EL (cell line): ENCODE measurements at places on chromosomes 13 and 19.

GRCh38 chr13:111326621-111326965, 6.2 kb downstream of the TEX29 start:
- no peak for DNase-seq

DNA sequence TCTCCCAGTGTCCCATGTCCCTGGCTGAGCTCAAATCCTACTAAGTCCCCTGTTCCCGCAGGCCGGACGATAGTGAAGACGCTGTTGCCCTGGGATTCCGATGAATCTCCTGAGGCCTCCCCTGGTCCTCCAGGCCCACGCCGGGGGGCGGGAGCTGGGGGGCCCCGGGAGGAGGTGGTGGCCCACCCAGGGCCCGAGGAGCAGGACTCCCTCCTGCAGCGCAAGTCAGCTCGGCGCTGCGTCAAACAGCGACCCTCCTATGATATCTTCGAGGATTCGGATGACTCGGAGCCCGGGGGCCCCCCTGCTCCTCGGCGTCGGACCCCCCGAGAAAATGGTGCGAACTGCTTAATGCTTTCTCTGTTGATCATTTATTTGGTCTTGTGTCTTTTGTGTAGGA, 5.9 kb downstream of the KMT2B start:
- DNase-seq: no peak

DNA sequence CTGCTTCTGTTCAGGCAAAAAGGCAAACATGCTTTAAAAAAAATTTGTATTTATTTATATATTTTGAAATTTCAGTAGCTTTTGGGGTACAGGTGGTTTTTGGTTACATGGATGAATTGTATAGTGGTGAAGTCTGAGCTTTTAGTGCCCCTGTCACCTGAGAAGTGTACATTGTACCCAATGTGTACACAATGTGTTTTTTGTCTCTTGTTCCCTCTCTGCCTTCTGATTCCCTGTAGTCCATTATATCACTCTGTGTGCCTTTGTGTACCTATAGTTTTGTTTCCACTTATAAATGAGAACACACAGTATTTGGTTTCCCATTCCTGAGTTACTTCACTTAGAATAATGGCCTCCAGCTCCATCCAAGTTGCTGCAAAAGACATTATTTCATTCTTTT, 77.4 kb downstream of the PDS5B start:
- no peak for DNase-seq

- DNase-seq: no peak
These were observed 672.5 kb upstream of the PCDH20 start for GRCh38 chr13:62088165-62088564.

DNA sequence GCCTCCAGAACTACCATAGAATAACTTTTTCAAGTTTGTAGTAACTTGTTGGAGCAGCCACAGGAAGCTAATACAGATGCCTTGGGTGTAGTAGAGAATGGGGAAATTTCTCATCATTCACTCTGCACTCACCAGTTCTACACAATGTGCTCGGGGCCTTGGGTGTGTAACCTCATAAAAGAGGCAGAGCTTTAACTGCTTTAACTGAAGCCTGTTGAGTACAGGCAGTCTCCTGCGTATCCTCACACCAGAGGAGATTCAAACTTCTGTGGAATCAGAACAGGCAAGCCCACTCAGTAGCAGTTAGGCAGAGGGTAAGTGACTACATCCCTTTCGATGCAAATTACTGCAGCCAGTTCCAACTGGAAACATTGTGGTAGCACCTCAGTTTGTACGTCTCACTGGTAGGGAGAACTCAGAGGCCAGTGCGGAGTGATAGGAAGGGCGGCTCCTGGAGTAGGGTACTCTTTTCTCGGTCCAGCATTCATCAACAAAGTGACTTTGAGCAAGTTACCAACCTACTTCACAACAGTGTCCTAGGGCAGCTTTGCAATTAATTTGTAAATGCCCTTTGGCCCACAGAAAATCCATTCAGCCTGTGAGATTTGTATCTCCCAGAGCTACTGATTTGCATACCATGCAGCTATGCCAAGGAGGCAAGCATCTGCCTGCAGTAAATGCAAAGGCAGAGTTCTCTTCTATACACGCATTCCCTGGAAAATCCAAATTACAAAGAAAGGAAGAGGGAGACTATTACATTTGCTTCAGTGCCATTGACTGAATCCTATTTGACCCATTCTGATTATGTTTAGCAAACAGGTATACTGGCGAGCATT, 904.3 kb downstream of the DIAPH3 start:
- no peak for DNase-seq

GRCh38 chr19:50647879-50648615, 1.2 kb upstream of the C19orf81 start:
- DNase-seq: no peak

GRCh38 chr19:47241919-47242577, 11.0 kb upstream of the BBC3 start:
- no peak for DNase-seq

GRCh38 chr19:1941146-1942077, at the start of gene CSNK1G2:
Gene CSNK1G2 (plus strand): TSS chr19:1941172. CDS start chr19:1969773, 28,601 bp downstream.
- no peak for DNase-seq

DNA sequence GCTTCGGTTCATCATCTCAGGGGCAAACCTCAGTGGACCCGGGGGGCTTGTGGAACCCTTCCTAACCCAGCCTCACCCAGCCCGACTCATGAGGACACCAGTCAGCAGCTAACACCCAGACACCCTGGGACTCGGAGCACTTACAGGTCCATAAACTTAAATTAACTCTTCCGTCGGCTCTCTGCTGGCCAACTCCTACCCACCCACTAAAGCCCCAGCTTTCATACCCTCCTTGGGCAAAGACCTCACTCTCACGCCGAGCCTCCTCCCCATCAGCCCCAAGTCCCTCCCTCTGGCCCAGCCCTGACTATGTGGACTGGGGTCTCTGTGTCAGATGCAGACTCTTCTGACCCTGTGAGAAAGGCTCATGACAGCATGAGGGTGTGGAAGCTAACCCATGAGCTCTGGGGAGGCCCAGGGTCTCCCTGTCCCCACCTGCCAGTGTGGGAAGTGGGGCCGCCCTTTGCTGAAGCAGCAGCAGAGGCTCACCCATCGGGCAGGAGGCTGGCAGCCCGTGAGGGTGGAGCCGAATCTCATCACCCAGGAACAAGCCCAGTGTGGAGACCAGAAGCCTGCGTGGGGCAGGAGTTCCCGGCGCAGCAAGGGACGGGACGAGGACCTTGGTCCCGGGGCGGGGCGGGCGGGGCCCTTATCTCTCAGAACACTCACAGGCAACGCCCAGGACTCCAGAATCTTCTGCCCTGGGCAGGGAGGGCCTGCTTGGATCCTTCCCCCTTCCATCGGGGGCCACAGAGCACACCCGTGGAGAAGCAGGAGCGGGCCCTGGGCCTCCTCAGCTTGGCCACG, 19.8 kb downstream of the TCF3 start:
- no peak for DNase-seq

- DNase-seq: no peak
These were observed 9.3 kb downstream of the GSK3A start for GRCh38 chr19:42233106-42233505.

DNA sequence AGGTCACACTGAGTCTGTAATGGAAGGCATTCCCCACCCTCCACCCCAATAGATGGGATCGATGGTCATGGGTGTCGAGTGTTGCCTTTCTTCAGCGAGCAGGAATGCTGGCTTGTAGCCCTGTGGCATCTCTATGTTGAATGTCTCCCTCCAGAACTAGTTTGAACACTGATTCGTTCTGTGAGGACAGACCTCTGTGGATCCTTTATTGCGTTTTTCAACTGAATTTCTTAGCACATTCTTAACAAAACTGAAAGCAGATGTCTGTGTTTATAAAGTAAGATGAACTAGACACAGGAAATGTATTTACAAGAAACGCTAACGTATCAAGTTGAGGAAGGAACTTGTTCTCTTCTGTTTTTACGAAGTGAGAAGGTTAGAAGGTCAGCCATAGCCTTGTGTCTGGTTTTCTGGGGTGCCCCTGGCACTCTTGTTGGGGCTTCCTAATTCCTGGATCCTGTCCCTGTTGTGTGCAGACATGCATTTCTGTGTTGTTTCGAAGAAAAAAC, 36.8 kb upstream of the TM9SF2 start:
- DNase-seq: peak; percentile 23

DNA sequence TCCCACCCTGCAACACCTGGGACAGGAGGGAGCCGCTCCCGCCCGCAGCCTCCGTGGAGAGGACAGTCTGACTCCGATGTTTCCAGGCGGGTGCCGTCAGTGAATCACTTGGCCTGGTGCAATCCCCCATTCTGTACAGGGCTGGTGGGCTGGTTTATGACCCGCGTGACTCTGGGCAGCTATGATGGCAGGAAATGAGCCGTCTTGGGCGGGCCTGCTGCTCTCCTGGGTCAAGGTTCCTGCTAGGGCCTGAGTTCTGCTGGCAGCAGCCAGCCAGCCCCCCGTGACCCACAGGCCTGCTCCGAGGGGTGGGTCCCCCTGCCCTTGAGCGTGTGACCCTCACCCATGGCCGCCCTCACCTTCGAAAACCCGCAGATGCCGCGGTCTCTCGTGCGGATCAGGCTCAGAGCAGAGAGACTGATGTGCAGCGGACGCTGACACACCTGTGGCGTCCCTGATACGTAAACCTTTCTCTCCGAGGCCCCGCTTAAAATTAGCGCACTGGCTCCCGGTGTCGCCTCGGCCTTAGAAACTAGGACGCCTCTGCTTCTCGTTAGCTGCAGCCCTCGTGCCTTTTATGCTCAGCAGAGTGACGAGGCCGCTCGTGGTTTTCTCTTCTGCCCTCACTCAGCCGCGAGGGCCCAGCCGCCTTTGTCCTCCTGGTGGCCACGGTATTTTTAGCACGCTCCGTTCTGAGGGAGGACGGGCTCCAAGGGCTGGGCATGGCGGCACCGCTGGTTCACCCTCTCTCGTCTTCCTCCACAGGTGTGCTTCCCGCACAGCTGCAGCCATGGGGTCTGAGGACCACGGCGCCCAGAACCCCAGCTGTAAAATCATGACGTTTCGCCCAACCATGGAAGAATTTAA, 63.4 kb downstream of the KDM4B start:
- DNase-seq: no peak

GRCh38 chr19:39765091-39766076, 13.3 kb upstream of the LEUTX start:
- DNase-seq: peak; percentile 50

- DNase-seq: no peak
These were observed 1.3 kb downstream of the ARHGAP45 start for GRCh38 chr19:1068009-1069001.

GRCh38 chr19:15548648-15549047, 40.3 kb downstream of the CYP4F22 start:
- no peak for DNase-seq

DNA sequence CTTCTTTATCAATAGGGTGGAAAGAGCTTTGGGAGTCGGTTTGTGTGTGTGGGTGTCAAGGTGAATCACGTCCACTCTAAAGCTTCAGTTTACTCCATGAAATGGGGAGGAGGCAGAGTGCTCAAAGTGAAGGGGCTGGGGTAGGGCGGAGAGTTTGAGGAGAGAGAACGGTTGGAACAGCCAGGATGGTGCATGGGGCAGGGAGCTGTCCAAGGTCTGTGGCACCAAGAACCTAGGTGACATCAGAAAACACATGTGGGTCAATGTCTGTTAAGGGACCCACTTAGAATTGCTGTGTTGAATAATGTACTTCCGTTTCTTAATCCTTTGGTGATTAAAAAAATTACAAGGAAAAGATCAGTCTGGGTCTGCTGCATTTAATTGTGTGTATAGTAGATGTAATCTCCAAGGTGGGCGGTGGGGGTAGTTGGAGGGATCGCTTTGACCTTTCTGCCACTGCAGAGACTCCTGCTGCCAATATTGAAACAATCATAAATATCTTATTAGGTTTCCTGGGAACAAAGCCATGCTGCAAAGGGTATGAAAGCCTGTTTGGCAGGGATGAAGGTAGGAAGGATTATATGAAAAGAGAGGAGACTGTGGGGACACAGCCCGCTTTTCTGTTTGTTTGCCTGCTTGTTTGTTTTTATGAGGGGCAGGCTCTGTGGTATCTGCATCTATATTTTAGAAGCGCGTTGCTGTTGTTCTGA, 122.3 kb downstream of the ATP8A2 start:
- DNase-seq: no peak

- no peak for DNase-seq
These were observed 30.9 kb upstream of the NPAS1 start for GRCh38 chr19:46988614-46989230.
